GM23248 (cell line): ENCODE measurements at places on chromosomes 16 and 17. TPM values are rescaled to one million over a fixed set of nuclear protein-coding genes. Genes with fewer than 3 reads are reported as not detected.

DNA sequence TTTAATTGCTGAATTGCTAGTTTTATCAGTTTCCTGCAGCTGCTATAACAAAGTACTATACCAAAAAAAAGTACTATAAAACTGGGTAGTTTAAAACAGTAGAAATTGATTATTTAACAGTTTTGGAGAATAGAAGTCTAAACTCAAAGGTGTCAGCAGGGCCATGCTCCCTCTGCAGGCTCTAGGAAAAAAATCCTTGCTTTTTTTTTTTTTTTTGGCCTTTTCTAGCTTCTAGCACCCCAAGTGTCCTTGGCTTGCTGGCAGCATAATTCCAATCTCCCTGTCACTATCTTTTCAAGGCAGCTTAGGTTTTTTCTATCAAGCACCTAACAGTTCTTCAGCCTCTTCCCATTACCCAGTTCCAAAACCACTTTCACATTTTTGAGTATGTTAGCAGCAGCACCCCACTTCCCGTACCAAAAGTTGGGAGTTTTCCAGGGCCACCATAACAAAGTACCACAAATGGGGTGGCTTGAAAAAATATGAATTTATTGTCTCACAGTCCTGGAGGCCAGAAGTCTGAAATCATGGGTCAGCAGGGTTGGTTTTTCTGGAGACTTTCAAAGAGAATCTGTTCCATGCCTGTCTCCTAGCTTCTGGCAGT, 37.4 kb downstream of the BPTF start:
- DNase-seq, result peak; percentile 11

TP53TG3 gene
- total RNA-seq, result not detected in 2 replicates

- no peak for DNase-seq
Measured at GRCh38 chr17:42535155-42536047, 640 bp upstream of the NAGLU start.

- DNase-seq, result no peak
Measured at GRCh38 chr17:66443166-66443565, 140.8 kb downstream of the PRKCA start.

DNA sequence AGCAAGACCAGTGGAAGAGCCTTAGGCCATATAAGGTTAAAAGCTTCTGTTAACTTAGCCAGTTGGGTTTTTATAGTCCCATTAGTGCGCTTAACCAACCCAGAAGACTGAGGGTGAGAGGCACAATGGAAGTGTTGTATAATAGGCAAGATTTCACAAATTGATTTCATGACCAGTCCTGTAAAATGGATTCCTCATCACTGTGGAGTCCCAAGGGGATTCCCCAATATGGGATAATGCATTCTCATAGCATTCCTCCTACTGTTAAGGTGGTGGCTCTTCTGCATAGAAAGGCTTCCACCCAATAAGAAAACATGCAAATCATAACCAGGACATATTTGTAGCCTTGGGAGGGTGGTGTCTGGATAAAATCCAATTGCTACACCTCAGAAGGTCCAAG, 22.1 kb upstream of the B4GALNT2 start:
- no peak for DNase-seq

DNA sequence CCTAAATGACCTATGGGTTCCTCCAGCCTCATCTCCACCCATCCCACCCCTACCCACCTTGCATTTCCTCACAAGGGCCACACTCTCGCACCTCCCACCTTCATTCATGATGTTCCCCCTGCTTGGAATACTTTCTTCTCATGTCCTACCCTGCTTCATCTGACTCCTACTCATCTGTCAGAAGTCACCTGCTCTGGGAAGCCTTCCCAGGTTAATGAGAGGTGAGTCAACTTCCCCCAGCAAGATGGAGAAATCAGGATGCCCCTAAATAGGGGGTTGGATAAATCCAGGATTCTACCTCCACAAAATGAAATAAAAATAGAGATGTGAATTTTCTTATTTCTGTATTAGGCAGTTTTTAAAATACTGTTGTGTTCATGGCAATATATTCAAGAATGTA, 51.0 kb upstream of the WSB1 start:
- DNase-seq, result no peak

DNA sequence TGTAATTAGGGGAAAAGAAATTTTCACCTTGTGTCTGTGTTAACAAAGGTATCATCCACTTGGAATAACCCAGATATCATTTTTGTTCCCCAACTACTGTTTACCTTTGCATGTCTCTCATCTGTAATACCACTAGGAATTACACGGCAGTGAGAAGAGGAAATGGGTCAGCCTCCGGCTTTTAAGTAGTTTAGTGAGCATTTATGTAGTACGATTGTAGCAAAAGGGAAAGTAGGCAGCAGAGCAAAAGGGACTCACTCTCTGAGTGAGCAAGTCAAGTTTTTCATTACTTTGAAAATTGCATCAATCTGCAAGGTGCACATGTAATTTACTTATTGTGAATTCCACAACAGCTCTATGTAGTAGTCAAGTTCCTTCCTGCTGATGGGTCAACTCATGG, 11.2 kb downstream of the PHF12 start:
- no peak for DNase-seq

- DNase-seq, result peak; percentile 64
Measured at GRCh38 chr17:4304417-4305027, 40.7 kb upstream of the ANKFY1 start.

GRCh38 chr17:72349491-72349995, 228.7 kb downstream of the SOX9 start:
- DNase-seq, result no peak

DNA sequence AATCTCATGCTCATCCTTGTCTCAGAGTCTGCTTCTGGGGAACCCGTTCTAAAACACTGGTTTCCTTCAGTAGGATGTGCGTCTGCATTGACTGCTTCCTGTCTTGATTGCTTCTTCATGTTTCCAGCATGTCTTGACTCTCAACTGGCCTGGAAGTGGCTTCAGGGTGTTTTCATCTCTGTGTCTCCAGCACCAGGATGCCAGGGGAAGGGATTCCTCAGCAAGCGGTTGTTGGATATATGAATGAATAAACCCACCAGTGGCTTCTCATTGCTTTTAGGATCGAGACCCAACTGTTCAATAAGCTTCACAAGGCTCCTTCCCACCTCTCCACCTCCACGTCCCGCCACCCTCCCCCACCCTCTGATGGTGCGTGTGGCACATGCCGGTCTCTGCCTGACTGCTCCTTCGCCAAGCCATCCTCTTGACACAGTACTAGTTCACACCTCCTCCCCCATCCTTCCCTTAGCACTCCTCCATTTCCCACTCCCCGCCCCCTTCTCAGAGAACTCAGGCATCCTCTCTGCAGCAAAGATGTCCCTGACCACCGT, 14.1 kb upstream of the TNS4 start:
- no peak for DNase-seq

DNA sequence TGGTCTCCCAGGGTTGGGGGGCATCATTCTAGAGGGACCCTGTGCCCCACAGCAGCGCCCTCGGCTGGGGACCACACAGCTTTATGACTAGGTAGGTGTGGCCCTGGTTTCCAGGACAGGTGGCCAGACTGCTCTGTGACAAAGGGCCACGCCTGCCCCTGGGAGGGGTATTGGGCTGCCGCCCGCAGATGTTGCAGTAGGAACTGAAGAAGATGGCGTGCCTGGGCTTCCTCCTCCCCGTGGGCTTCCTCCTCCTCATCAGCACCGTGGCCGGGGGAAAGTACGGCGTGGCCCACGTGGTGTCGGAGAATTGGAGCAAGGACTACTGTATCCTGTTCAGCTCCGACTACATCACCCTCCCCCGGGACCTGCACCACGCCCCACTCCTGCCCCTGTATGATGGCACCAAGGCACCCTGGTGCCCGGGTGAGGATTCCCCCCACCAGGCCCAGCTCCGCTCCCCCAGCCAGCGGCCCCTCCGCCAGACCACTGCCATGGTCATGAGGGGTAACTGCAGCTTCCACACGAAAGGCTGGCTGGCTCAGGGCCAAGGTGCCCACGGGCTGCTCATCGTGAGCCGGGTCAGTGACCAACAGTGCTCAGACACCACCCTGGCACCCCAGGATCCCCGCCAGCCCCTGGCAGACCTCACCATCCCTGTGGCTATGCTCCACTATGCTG, at the start of gene SPPL2C:
Gene SPPL2C (plus strand): TSS at position 187 of the 681 bp plus-strand sequence. CDS start 26 bp downstream, at position 213.
- DNase-seq, result no peak

SRSF1 gene
- total RNA-seq, result 204 and 228 TPM in 2 replicates

- DNase-seq, result no peak
Measured at GRCh38 chr16:85991425-85991824, 92.5 kb downstream of the IRF8 start.

DNA sequence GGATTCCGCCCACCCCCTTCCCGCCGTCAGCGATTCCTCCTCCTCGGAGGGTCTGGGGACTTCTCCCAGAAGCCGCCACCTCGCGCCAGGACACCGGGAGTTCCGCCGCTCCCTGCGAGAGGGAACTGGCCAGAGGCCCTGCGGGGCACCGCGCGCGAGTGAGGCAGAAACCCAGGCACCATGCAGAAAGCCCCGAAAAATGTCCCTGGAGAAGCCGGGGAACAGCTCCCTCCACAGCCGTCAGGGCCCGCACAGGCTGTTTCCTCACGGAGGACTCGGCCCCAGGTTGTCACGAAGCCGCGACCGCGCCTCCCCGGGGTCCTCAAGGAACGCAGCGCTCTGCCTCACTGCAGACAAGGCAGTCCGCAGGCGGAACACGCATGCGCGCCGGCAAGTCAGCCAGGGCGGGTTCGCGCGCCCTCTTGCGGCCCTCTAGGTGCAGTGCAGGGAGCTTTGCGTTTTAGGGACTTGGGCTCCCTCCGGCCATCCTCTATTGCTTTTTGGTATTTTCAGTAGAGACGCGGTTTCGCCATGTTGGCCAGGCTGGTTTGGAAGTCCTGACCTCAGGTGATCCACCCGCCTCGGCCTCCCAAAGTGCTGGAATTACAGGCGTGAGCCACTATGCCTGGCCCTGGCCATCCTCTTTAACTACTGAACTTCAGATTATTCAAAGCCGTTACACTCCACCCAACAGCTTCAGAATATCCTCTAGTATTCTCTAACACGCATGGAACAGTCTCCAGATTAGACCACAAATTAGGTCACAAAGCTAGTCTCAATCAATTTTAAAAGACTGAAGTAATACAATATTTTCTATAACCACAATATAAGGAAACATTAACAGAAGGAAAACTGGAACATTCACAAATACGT, 20.3 kb upstream of the ZNF287 start:
- peak; percentile 93 for DNase-seq

GRCh38 chr17:82083533-82084359, 14.3 kb downstream of the FASN start:
- no peak for DNase-seq

DNA sequence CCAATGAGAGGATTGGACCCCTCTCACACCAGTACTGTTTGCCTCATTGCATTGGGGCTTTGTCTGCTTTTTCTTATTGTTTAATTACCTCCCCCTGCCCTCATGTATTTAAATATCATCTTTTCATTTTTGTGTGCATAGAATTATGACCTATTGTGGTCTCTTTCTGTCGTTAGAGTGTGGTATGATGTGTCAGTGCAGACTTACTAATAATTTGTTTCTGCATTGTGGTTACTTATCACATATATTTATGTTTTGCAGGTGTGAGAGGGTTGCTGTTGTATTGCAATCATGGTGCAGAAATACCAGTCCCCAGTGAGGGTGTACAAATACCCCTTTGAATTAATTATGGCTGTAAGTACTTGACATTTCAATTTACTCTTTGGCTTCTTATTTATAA, 2.5 kb downstream of the SEC14L1 start:
- no peak for DNase-seq

DNA sequence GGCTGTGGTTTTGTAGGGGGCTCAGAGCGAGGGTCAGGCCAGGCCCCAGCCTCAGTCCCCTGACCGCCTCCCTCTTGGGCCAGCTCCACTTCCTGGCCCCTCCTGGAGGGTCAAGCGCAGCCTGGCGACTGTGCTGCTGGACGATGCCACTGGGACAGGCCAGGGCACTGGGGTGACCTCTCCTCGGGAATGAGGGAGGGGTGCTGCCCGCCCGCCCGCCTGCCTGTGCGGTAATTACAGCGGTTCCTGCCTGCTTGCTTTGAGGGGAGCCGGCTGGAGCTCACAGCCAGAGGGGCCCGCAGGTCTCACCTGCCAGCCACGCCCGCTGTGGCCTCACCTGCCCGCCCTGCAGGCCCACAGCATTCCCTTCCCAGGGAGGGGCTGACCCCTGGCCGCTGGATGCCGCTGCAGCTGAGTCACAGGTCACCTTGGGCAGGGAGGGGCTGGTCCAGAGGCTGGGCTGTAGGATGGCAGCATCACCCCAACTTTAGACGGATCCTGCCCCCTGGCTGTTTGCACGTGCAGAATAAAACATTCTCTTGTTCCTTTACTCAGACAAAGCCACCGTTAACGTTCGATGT, 76.7 kb upstream of the CBX4 start:
- DNase-seq, result peak; percentile 55

DNA sequence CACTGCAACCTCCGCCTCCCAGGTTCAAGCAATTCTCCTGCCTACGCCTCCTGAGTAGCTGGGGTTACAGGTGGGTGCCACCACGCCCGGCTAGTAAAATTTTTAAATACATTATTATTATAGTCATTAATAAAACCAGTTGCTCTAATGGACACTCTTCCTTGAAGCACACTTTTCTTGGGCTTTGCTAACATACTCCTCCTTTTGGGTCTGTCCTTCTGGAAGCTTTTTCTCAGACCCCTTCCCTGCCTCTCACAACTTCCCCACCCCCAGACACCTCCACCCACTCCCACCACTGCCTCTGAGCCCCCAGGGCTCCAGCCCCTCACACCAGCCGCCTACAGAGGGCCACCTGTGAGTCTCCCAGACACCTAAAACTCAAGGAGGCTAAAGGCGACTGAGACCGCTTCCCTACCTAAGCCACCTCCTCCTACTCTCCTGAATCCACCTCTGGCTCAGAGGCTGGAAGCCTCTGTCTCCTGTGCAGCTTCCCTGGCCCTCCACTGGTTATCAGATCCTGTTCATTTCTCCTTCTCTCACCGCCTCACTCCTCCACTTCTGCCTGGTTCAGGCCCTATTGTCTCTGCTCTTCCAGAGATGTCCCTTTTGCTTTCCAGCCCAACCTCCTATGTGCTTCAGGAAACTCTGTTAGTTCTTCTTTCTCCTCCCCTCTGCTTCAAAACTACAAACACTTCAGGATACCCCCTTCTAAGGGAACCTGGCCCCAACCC, 2.1 kb upstream of the CUEDC1 start:
- no peak for DNase-seq

DNA sequence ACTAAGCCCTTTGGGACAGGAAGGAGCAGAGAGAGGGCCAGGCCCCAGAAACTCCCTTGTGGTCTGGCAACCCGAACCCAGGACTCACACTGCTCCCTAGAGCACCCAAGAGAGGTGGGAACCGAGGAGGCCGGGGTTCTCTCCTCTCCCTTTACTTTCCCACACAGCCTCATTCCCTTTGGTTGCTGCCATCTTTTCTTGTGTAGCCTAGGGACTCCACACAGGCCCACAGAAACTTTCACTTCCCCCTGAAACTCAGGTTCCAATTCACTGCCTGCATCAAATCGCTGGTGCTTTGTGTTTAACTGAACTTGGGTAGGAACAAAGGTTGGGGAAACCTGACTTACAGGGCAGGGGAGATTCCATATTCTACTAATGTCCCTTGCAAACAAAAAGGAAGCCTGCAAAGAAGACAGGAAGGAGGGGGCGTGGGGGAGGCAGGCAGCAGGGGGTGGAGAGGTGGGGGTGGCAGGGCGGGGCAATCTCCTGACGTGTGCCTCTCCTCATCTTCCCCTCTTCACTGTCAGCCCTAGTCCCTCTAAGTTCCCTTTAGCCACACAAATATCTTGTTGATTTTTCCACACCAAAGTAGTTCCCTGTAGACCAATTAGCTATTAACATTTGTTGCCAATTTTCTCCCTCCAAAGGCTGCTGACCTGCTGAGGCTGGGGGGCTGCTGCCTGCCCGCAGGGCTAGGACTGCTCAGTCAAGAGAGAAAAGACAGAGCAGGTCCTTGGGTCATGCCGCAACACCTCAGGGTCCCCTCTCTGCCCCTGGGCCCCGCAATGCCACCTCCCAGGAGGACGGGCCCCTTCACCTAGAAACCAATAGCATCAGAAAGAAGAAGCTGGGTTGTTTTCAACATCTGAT, 8.0 kb downstream of the ST3GAL2 start:
- peak; percentile 12 for DNase-seq

- DNase-seq, result no peak
Measured at GRCh38 chr17:18377437-18378204, at the start of gene EVPLL. TSS of gene EVPLL (plus strand) at chr17:18377778. CDS start at chr17:18380938, 3,160 bp downstream.
